ENCODE measurements at places on chromosomes 12 and 14. TPM values are rescaled to one million over a fixed set of nuclear protein-coding genes. Genes with fewer than 3 reads are reported as not detected.

DNA sequence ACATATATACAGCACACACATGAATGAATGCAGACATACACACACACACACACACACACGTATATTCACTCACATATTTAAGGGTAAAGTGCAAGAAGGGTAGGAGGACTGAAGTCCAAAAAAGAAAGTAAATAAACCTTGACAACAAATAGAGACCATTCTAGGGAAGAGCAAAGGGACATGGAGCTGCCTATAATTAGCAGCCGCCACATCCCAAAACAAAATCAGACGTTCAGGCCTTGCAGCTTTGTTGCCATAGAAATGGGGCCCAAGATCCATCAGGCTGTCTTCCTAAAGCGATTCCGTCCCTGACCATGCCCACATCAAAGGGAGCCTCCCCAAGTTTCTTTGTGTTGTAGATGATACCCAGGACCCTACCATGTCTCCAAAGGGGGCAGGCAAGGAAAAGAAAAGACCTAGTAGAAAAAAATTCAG lies 703.5 kb upstream of the TBX3 start:
- H3K4me3 ChIP-seq = no peak overlapping the region
- H3K27ac ChIP-seq = no peak overlapping the region
- no peaks in the 10 kb centered on the region for H3K36me3 ChIP-seq
- no peaks in the 10 kb centered on the region for H3K27me3 ChIP-seq
- DNase-seq = no peak

The KDM5A gene
- 90.5 TPM for total RNA-seq

GRCh38 chr12:16766736-16767135 lies 160.8 kb upstream of the LMO3 start:
- no peaks in the 10 kb centered on the region for H3K4me1 ChIP-seq
- no peaks in the 10 kb centered on the region for H3K27me3 ChIP-seq
- no peaks in the 10 kb centered on the region for H3K36me3 ChIP-seq
- no peak for DNase-seq
- no peak overlapping the region for H3K4me3 ChIP-seq

GRCh38 chr14:97213720-97214119 lies 416.5 kb downstream of the VRK1 start:
- H3K4me3 ChIP-seq = no peak overlapping the region
- H3K36me3 ChIP-seq = no peaks in the 10 kb centered on the region
- H3K27me3 ChIP-seq = no peaks in the 10 kb centered on the region
- no peak for DNase-seq
- H3K27ac ChIP-seq = no peak overlapping the region

The ASIC1 gene
- 5.8 TPM for total RNA-seq

DNA sequence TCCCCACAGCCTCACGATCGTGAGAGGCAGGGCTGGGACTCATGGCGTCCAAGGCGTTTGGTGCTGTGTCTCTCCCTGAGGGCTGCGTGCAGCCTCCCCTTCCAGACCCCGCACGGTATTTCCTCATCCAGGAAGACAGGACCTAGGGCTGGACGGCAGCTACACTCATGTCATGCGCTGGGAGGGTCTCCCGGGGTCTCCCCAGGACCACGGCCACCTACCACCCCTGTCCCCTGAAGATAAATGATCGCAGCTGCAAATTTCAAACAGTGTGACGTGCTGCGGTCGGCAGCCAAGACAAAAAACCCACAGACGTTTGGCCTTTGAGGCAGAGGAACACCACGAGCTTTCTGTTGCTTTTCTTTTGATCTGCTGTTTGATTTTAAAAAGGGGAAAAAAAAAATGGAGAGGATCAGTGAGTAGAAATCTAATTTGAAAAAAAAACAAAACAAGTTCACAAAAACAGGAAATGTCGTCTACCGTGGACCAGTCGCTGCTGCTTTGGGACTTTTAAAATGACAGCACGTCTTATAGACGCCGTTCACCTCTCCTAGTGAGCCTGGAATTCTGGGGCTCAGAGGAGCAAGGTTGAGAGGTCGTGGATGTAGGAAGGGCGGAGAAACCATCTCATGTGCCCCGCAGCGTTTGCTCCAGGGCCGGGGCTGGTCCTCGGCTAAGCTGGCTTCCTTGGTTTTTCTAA lies 237.6 kb downstream of the SLC41A2 start:
- H3K27ac ChIP-seq = no peak overlapping the region
- DNase-seq = no peak
- no peaks in the 10 kb centered on the region for H3K4me1 ChIP-seq
- H3K4me3 ChIP-seq = no peak overlapping the region
- no peaks in the 10 kb centered on the region for H3K36me3 ChIP-seq

Data from aorta (tissue), 5 donors.